Mesenteric fat pad (tissue), 1 donor: ENCODE measurements at places on chromosomes 13 and 19.
A peak's percentile ranks its signal among the peaks of the same experiment; 100 is the strongest.

GRCh38 chr19:51417810-51418157, 342 bp upstream of the SIGLEC10 start:
- no peak for DNase-seq

GRCh38 chr13:52933547-52934210, 85.2 kb upstream of the PCDH8 start:
- no peak for DNase-seq

- no peak for DNase-seq
These were observed 1981.0 kb upstream of the PRR20A start for GRCh38 chr13:55159765-55160164.

- DNase-seq, result no peak
These were observed 36.7 kb upstream of the LPAR6 start for GRCh38 chr13:48449656-48450055.

DNA sequence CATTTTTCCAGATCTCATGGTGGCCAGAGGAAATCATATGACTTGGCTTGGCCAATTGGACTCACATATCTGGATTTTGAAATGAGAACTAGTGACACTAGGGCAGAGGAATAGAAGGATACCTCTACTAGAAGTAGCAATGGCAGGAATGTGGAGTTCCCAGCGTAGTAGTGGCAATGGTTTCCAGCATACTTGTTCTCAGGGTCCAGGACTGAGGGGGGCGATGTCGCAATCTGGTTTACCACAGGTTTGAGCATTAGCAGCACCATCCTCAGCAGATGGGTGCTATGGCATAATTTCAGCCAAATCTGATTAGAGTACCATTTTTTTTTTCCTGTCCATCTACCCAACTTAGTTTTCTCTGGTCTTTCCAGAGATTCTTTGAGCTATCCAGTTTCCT, 8.1 kb upstream of the SLITRK1 start:
- DNase-seq, result no peak

- DNase-seq, result no peak
These were observed 2.9 kb downstream of the CEBPG start for GRCh38 chr19:33376423-33376822.

DNA sequence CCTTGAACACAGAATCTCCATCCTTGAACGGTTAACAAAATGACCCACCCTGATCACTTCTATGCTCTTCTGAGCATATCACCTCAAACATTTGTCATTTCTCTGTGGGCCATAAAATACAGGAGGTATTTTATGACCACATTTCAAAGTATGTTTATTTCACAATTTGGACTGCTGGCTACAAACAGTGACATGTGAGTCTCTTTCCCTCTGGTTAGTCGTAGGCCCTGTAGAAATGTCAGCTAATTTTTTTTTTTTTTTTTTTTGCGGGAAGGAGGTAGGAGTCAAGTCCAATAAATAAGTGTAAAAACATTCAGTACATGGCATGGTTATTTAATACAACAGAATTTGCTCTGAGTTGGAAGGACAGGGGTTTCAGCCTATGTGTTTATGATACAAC, 70.7 kb downstream of the FOXO1 start:
- no peak for DNase-seq

DNA sequence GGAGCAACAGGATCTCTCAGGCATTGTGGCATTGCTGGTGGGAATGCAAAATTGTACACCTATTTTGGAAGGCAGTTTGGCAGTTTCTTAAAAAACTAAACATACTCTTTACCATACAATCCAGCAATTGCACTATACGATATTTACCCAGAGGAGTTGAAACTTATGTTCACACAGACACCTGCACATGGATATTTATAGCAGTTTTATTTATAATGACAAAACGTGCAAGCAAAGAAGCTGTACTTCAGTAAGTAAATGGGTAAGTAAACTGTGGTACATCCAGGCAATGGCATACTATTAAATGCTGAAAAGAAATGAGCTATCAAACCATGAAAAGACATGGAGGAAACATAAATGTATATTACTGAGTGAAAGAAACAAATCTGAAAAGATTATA, 71.6 kb upstream of the UBAC2 start:
- no peak for DNase-seq

DNA sequence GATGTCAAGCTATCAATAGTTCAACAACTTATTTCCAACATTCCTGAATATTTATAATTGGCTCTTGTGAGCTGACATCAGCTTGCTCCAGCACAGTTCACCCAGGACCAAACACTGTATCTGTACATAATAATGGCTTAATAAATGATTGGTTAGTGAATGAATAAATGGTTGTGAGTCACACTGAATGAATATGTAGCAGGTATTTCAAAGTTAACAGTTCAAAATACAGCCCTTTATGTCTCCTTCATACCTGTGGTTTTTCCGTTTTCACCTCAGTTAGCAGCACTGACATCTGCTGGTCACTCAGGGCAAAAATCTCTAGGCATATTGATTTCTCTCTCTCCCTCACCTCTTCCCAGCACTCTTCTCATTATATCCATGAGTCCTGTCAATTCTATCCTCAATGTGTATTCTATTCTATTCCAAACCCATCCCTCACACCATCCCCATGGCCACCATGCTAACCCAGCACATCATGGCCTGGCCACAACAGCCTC, 76.3 kb downstream of the PEG3 start:
- DNase-seq, result no peak

GRCh38 chr19:40803857-40804782, 5.1 kb downstream of the EGLN2 start:
- DNase-seq, result no peak

GRCh38 chr19:19145684-19146608, 7.7 kb upstream of the TMEM161A start:
- DNase-seq, result peak; percentile 92

GRCh38 chr13:87923753-87924152, 252.6 kb downstream of the SLITRK5 start:
- DNase-seq, result no peak

- DNase-seq, result no peak
These were observed 9.3 kb upstream of the MISP start for GRCh38 chr19:741506-742131.

- no peak for DNase-seq
These were observed 4.8 kb downstream of the ISYNA1 start for GRCh38 chr19:18433015-18433691.

DNA sequence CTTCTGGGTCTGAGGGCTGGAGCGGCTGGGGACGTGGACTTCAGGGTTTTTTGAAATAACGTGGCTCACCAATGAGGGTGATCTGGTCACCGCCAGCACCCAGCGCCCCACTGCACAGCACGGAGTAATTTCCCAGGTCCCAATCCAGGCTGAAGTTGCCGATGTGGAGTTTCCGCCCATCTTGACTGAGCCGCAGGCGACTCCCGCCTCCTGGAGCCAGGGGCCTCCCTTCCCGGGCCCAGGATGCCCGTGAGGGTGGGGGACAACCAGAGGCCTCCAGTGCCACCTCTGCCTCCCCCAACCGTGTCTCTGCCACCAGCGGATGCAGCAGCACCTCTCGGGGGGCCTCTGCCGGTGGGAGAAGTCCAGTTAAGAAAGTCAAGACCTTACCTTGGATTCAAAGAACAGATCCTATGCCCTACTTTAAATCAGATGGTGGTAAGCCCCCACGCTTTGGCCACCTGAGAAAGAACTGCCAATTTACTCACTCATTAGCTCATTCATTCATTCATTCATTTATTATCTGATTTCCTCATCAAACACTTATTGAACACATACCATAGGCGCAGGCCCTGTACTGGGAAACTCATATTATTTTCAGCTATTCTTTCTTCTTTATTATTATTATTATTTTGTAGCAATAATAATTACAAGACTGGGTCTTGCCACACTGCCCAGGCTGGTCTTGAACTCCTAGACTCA, 3.9 kb downstream of the VSIG10L start:
- DNase-seq, result no peak

DNA sequence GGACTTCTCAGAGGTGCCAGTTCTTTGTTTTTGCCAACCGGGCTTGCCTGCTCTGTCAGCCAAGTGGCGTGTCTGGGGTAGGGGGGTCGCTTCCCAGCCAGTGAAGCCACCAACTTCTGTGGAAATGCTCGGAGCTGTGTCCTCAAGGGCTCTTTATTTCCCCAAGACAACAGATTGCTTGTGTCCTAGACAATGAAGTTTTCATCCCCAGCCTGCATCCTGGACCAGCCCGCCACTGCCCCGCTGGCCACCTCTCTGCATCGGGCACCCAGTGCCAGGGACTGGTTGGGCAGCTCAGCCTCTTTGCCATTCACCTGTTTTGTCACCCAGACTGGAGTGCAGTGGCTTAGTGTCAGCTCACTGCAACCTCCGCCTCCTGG, 3.7 kb downstream of the RAB11B start:
- no peak for DNase-seq

- DNase-seq, result no peak
These were observed 76.6 kb downstream of the AKAP11 start for GRCh38 chr13:42348576-42348975.

DNA sequence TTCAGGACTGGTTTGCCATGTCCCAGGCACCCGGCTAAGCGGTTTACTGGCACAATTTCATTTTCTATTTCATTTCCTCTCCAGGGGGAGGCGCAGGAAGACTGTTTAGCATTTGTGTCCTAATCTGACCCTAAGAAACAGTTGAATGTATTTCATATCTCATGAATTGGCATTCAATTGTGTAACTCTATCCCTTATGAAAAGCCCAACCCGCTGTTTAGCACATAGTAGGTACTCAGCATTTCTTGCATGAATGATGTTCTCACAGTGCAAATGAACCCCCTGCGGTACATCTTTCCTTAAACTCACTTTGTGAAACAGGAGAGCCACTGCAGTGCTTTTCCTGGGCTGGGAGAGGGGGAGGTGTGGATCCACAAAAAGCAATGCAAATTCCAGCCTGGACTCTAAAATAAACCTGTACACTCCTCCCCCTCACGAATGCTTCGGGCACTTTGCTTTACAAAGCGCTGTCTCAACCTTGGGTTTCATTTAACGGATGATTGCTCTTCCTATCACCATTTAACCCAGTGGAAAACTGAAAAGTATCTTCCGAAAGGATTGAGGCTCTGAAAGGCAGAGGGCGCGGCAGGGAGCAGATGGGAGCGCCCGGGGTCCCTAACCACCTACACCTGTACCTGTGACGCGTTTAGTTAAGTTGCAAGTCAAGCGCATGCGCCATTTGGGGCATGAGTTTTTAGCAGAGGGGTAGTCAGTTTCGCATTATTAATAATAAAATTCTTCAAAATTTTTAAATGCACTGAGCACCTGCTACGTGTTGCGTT, 1.2 kb upstream of the EEF2 start:
- DNase-seq, result no peak

DNA sequence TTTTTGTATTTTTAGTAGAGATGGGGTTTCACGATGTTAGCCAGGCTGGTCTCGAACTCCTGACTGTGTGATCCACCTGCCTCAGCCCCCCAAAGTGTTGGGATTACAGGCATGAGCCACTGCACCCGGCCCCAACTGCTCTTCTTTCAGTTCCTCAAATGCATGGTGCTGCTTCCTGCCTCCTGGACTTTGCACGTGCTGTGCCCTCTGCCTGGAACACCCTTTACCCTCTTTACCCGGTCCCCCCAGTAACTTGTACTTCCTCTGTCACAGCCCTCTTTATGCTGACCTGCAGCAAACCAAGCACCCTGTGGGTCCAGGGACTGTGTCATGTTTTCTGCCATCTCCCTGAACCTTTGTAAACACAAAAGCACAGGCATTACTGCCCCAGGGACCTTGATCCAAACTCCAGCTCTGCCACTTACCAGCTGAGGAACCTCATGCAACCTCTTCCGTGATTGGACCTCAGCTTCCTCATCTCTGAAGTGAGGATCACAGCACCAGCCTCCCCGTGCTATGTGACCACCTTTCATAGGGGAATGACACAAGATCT, 3.8 kb downstream of the BLVRB start:
- no peak for DNase-seq

DNA sequence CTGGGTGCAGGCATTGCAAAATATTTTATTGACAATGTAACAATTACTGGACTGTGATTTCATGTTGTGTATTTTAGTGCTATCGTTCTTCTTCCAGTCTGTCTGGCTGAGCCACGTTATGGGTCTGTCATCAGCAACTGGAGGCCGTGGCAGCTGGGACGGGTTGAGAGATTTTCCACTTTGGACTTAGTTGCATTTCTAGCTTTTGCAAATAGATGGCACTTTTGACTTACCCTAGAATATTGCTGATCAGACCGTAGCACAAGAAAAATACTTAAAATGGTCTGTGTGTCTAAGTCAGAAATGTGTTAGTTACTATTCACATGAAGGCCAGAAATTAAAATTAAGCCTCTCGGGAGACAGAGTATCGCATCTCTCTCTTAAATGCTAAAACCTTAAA, 211.1 kb downstream of the TEX29 start:
- DNase-seq, result no peak

GRCh38 chr19:12834976-12835757, 788 bp upstream of the RTBDN start:
- DNase-seq, result no peak

DNA sequence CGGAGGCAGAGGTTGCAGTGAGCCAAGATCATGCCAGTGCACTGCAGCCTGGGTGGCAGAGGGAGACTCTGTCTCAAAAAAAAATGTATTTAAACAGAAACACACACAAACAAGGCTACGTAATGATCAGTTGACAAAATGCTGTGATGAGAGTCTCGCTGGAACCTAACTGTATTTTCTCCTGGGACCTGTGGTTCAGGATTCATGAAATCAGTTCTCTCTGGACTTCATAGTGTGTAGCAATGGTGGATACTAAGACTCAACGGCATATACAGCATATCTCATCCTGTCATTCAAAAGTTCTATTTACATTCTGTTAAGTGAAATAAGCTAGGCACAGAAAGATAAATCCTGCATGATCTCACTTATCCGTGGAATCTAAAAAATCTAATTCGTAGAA, 37.4 kb downstream of the CYP4F2 start:
- DNase-seq, result no peak

DNA sequence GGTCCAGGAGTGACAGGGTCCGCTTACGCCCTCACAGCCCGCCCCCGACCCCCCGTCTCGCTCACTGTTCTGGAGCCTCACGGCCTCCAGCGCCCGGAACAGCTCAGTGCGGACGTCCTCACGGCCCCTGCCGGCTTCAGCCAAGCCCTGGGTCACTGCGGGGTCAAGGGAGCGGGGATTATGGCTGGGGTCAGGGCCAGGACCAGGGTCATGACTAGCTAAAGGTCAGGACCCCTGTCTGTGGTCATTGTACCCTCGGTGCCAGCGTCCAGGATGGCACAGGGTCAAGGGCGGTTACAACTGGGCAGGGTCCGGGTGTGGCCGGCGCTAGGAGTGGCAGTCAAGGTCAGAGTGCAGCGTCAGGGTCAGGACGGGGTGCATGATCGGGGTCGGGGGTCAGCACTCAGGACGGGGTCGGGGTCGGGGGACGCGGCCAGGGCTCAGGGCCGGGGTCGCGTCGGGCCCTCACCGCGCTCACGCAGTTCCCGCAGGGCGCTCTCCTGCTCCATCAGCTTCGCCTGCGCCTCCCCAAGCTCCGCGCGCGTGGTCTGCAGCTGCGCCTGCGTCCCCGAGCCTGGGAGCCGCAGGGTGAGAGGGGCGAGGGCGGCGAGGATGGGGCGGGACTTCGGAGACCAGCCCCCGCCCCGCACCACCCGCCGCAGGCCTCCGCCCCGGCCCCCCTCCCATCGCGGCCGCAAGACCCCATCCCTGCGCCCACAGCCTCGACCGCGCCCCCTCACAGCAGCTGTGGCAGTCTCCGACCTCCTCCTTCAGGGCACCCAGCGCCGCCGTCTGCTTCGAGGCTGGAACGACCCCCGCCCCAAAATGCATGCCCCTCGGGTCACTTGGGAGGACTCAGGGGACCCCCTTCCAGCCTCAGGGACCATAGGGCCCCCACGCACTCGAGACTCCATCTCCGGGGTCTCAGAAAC, 1.4 kb downstream of the CLEC4G start:
- DNase-seq, result no peak
